ENCODE measurements at places on chromosomes 7 and 10. TPM values are rescaled to one million over a fixed set of nuclear protein-coding genes. Genes with fewer than 3 reads are reported as not detected.

GRCh38 chr10:132308587-132309470, 1.1 kb upstream of the STK32C start:
- H3K27ac ChIP-seq, result no peak overlapping the region
- no peak for DNase-seq
- H3K36me3 ChIP-seq, result no peaks in the 10 kb centered on the region
- H3K27me3 ChIP-seq, result peaks cover 23% of the 10 kb centered on the region

DNA sequence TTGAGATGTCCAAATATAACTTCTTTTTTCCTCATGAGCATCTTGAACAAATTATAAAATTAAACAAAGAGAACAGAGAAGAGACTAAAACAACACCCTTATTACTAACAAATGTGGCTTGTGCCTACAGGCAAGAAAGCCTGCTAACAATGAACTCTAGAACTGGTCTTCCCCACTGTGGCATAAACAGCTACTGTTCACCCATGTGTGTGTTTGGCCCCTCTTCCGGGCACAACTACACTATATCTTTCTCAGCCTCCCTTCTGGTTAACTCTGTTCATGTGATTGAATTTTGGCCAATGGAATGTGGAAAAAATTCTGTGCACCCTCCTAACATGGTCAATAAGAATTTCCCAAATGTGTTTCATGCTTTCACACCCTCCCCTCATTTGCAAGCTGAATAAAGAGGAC, 117.0 kb downstream of the KBTBD2 start:
- H3K4me1 ChIP-seq, result no peaks in the 10 kb centered on the region
- H3K4me3 ChIP-seq, result no peak overlapping the region
- DNase-seq, result no peak
- no peaks in the 10 kb centered on the region for H3K36me3 ChIP-seq
- no peak overlapping the region for H3K27ac ChIP-seq
- H3K27me3 ChIP-seq, result no peaks in the 10 kb centered on the region

DNA sequence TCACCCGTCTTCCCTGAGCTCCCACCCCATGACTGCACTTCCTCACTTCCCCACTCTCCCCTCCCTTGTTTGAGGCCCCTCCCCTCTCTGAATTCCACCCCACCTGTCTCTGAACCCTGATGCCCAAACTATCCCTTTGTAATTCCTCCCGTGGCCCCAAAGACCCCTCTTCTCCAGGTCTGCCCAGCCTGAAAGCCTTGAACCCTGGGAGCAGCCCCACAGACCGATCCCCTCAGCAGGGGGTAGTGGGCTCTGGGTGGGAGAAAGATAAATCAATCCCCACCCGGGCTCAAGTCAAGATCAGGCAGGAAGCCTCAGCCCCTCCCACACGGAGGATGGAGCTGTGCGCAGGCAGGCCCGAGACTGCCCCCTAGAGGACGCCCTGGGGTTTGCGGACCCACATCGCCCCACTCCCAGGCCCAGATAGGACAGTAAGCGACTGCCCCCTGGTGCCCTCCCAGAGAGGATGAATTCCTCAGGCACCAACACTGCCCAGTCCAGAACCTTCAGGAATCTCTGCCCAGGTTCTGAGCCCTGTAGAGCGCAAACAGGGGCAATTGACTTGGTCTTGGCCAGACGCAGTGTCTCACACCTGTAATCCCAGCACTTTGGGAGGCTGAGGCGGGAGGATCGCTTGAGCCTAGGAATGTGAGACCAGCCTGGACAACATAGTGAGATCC, 11.7 kb downstream of the HSPB1 start:
- no peaks in the 10 kb centered on the region for H3K36me3 ChIP-seq
- DNase-seq, result peak; percentile 89
- no peaks in the 10 kb centered on the region for H3K27me3 ChIP-seq
- peaks cover 6% of the 10 kb centered on the region for H3K4me1 ChIP-seq
- H3K27ac ChIP-seq, result no peak overlapping the region

DNA sequence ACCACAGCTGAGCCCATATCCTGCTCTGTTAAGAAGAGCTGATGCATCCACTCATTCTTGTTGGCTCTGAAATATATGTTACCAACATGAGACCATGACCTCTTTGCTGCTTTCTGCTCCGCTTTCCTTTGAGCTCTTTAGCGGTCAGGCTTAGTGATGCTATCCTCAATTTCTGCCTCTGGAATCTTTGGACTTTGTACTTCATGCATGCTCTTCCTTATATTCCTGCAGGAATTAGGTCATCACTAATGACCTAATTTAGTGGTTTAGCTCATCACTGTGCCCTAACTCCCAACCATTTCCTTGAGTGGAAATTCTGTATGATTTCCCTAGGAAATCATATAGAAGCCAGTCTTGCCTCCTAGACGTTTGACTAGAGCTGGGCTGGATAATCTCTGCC, 119.5 kb downstream of the AOAH start:
- no peak overlapping the region for H3K4me3 ChIP-seq
- no peaks in the 10 kb centered on the region for H3K4me1 ChIP-seq
- no peak for DNase-seq
- peaks cover 20% of the 10 kb centered on the region for H3K27me3 ChIP-seq
- H3K27ac ChIP-seq, result no peak overlapping the region

- no peaks in the 10 kb centered on the region for H3K4me1 ChIP-seq
- no peak overlapping the region for H3K4me3 ChIP-seq
- no peaks in the 10 kb centered on the region for H3K27me3 ChIP-seq
- DNase-seq, result no peak
- no peak overlapping the region for H3K27ac ChIP-seq
These were observed 10.6 kb downstream of the ZFAND2A start for GRCh38 chr7:1149351-1149794.

DNA sequence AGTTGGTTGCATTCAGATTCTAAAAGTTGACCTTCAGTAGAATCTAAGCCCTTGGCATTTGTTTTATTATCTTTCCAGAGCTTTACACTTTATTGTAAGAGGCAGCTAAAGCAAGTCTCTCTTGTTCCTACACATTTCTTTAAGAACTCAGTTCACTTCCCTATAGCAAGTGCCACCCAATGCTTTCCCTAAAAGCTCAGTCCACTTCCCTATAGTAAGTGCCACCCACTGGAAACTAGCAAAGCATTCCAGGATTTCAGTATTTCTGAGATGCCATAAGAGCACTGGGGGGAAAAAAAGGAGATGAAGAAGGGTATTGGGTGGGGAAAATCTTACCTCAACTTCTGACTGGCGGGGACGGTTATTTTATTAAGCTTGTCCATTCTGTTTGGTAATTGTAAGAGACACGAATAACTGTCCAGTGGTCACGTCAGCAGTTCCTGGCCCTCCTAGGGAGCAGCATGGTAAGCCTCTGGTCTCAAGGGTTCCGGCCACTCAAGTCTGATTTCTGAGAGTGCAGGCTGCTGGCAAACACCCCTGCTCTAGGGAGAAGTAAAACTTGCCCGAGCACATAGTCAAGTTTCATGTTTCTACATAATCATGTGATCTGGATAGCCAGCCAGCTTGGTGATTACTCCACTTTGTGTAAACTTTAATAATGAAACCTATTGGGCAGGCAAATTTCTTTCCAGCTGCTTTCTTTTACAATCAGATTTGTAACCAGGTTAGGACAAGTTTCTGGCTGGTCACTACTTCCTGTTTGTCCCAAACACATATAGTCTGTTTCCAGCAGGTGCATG, at the start of gene BLNK:
Gene BLNK (minus strand): TSS at position 554 of the 800 bp plus-strand sequence. CDS start 171 bp downstream, at position 383.
- no peaks in the 10 kb centered on the region for H3K27me3 ChIP-seq
- H3K36me3 ChIP-seq, result no peaks in the 10 kb centered on the region
- no peaks in the 10 kb centered on the region for H3K4me1 ChIP-seq
- no peak within 1 kb of the TSS for H3K27ac ChIP-seq

- H3K4me1 ChIP-seq, result no peaks in the 10 kb centered on the region
- peaks cover 21% of the 10 kb centered on the region for H3K27me3 ChIP-seq
- no peaks in the 10 kb centered on the region for H3K36me3 ChIP-seq
- peak; percentile 2 for DNase-seq
- no peak overlapping the region for H3K27ac ChIP-seq
These were observed 78.3 kb downstream of the ST8SIA6 start for GRCh38 chr10:17375936-17376584.

GRCh38 chr7:151585744-151586393, 66.2 kb upstream of the RHEB start:
- no peaks in the 10 kb centered on the region for H3K27me3 ChIP-seq
- no peak overlapping the region for H3K4me3 ChIP-seq
- no peak for DNase-seq
- H3K4me1 ChIP-seq, result no peaks in the 10 kb centered on the region

- no peaks in the 10 kb centered on the region for H3K36me3 ChIP-seq
- H3K27me3 ChIP-seq, result no peaks in the 10 kb centered on the region
- peaks cover 15% of the 10 kb centered on the region for H3K4me1 ChIP-seq
- no peak overlapping the region for H3K4me3 ChIP-seq
These were observed 92.0 kb upstream of the MKLN1 start for GRCh38 chr7:131235489-131236317.

- peaks cover 34% of the 10 kb centered on the region for H3K36me3 ChIP-seq
- no peak overlapping the region for H3K27ac ChIP-seq
- no peaks in the 10 kb centered on the region for H3K27me3 ChIP-seq
These were observed 191.0 kb downstream of the ZEB1 start for GRCh38 chr10:31509989-31510388.

DNA sequence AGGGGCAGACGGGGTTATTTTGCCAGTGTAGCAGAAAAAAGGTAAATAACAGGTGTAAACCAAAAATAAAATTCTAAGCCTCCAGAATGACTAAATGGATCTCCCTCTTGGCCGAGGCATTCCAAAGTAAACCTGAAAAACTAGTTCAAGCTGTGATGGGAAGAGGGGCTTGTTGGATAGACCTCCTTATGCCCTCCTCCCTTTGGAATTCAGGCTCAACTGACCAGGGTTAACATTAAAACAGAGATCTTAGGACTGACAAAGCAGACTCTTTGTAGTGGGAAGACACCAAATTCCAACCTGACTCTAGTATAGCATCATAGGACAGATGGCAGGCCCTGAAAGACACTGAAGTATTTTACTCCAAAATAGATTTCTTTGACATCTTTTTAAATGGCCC, 113.8 kb upstream of the ITGB1 start:
- DNase-seq, result no peak
- no peaks in the 10 kb centered on the region for H3K36me3 ChIP-seq
- peaks cover 3% of the 10 kb centered on the region for H3K4me1 ChIP-seq
- no peaks in the 10 kb centered on the region for H3K27me3 ChIP-seq
- H3K27ac ChIP-seq, result no peak overlapping the region

DNA sequence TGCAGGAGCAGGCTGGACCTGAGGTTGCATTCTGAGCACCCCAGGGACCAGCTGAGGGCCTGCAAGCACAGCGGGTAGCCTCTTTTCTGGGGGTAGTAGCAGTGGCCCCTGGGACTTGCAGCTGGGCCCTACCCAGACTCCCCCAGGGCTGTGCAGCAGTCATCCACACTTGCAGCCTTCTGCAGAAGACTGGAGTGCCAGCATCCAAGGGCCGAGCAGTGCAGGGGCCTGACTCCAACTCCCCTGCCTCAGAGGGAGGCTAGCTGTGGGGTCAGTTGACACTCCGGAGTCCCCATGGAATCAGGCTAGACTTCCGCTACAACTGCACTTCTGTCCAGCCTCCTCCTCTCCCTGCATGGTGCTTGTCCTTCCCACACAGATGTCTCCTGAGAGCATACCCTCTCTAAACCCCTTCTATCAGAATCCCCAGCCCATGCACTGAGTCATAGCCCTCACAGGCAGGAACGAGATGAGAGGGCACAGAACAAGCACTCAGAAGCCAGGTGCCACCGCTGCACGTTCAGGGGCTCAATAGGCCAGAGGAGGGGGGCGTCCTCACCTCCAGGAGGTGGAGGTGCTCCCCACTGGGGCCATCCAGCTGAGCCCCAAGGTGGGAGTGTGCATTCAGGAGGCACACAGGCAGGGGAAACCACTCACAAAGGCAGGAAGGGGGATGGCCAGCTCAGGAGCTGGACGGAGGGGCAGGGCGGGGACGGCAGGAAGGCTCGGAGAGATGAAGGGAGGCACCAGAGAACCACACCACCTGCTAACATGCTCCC, 7.5 kb downstream of the RASGEF1A start:
- H3K4me1 ChIP-seq, result no peaks in the 10 kb centered on the region
- no peak overlapping the region for H3K27ac ChIP-seq
- H3K27me3 ChIP-seq, result peaks cover 32% of the 10 kb centered on the region
- H3K36me3 ChIP-seq, result no peaks in the 10 kb centered on the region
- H3K4me3 ChIP-seq, result no peak overlapping the region

DNA sequence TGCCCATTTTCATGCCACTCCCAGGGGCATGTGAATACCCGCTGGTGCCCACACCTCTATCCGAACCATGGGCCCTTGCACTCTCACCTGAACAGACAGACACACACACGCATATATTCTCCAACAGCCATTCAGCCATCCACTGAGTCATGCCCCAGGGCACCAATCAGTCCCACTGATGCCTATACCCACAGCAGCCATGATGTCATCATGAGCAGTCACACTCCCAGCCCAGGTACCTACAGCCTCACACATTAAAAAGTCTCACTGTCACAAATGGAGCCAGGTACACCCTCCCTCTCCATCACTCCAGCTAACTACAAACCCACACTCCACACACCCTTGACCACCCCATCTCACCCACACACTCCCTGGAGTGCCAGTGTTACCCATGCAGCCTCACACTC, 12.2 kb downstream of the VSIR start:
- H3K36me3 ChIP-seq, result peaks cover 8% of the 10 kb centered on the region
- H3K4me1 ChIP-seq, result peaks cover 33% of the 10 kb centered on the region
- no peak overlapping the region for H3K27ac ChIP-seq
- no peak for DNase-seq
- H3K27me3 ChIP-seq, result no peaks in the 10 kb centered on the region

DNA sequence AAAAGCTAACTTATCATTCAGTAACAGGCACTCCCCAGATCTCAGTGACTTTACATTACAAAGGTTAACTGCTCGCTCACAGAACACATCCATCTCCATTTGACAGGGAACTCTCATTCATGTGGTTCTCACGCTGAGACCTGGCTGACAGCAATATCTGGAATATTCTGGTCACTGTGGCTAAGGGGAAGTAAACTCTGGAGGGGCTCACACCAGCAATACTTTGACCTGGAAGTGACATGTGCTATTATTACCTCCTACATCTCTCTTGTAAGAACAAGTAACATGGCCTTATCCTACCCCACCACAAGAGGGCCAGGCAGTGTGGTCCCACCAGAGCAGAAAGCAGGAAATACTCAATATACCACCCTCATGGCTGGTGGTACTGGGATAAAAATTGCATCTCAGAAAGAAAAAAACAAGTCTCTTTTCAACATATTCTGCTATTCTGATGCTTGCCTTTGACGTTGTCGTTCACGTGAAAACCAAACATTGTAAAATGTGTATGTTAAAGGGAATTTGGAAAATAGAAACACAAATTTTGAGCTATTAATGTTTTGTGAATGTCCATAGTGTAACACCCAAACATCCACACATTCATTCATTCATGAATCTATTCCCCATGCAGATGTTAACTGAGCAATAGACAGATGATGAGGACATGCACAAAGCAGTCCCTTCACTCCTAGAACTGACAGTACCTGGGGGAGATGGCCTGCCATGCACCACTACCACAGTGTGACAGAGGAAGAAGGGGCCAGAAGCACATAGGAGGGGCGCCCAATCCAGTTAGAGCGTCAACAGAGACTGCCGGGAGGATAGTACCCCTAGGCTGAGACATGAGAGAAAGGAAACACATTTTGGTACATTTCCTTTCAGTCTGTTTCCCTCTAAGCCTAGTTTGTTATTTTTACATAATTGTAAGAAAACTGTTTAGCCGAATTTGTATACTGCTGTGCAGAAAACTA, 166.0 kb upstream of the SP4 start:
- no peaks in the 10 kb centered on the region for H3K4me1 ChIP-seq
- no peak overlapping the region for H3K4me3 ChIP-seq

GRCh38 chr7:18038382-18038781, 10.7 kb upstream of the PRPS1L1 start:
- H3K4me1 ChIP-seq, result peaks cover 2% of the 10 kb centered on the region
- no peak overlapping the region for H3K4me3 ChIP-seq
- no peaks in the 10 kb centered on the region for H3K36me3 ChIP-seq
- H3K27me3 ChIP-seq, result no peaks in the 10 kb centered on the region

Gene TBC1D12
- total RNA-seq, result 5.4 TPM

Gene STMP1
- total RNA-seq, result 6.1 TPM

Gene ARHGEF35
- not detected for total RNA-seq

Gene PDZD7
- total RNA-seq, result 0.83 TPM

Gene PCLO
- total RNA-seq, result under 0.01 TPM
